Kidney capillary endothelial cell (primary cell): ENCODE measurements at places on chromosomes 13 and 19.

GRCh38 chr13:50745542-50746115 lies 97.9 kb downstream of the DLEU7 start:
- DNase-seq: no peak

GRCh38 chr19:34269968-34270621 lies 15.7 kb downstream of the GARRE1 start:
- peak; percentile 99 for DNase-seq

DNA sequence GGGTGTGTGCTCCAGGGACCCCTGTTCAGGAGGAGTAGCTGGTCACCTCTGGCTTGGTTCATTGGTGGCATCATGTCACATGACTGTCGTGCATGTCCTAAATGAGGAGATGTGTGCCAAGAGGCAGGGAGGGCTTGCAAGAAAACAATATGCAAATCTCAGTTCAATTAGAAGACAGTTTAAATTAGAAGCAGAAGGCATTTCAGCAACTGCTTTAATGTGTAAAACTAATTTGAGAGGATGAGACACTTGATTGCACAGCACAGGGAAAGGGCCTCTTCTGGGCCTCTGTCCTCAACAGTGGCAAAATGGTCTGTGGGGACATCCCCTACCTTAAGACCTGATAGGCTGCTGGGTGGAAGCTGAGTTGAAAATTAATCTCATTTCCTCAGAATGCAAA lies 54.6 kb downstream of the SPATA13 start:
- DNase-seq: no peak

DNA sequence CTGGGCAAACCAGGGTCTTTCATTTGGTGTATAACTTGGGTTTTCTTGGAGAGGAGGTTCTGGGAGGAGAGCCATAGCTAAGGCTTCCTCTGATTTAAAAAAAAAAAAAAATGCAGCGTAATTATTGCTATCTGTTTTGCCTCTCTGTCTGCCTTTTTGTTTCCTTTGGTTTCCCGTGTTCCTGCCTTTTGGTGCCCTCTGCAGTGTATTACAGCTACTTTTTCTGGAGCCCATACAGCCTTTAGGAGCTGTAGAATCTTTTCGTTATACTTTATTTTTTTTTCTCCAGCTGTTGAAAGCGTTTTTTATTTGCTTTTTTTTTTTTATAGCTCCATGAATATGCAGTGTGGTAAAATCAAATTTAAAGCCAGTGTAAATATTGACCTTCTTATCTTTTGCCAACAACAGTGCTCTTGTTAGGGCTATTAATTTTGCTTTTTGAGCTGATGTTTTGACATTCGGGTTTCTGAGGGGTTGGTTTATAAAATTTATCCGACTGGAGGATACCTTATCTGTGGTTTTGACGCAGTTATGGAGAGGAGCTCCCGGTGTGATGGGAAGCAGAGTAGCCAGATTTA lies 38.1 kb downstream of the ZNF493 start:
- no peak for DNase-seq

DNA sequence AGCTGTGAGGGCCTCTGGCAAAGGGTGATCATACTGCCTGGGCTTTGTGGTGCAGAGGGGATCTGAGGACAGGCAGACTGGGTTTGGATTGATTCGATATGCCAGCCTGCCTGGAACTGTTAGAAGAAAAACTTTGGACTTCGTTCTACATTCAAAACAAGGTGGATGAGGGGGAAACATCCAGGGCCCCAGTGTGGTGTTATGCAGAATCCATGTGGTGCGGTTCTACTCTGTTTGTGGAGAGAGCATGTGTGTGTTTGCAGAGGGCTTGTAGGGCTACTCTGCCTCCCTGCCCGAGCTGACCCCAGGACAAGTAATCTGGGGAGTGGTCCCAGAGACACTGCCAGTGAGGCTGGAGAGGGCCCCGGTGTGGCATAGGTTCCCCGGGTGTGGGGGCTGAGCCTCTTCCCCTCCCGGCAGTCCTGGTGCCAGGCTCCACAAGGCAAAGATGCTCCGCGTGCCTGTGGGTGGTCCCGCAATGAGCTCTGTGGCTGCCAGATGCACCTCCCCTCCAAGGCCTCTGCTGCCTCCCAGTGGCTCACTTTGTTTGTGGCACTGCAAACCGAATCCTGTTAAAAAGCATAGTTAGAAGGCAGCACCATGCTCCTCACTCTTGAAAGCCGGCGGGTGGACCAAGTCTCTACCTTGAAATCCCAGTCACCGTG lies 22.3 kb upstream of the TFDP1 start:
- peak; percentile 40 for DNase-seq

DNA sequence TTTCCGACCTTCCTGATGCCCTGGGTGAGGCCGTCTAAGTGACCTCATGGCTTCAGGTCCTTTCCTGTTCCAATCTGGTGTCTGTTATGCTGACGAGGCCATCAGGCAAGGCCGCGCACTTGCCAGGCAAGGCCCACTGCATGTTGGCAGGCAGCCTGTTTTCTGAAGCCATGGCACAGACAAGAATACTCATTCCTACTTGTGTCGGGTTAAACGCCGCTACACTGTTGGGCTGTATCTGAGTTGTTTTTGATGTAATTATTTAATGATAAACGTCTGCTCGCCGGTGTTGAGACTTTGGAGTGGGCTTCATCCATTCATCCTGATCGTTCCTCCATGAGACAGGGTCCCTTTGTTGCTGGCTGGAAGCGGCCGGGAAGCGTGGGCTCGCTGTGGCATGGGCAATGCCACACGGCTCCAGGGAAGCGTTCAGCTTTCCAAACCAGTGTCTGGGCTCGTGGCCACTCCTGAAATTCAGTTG lies 92.1 kb downstream of the ATP11A start:
- peak; percentile 49 for DNase-seq

DNA sequence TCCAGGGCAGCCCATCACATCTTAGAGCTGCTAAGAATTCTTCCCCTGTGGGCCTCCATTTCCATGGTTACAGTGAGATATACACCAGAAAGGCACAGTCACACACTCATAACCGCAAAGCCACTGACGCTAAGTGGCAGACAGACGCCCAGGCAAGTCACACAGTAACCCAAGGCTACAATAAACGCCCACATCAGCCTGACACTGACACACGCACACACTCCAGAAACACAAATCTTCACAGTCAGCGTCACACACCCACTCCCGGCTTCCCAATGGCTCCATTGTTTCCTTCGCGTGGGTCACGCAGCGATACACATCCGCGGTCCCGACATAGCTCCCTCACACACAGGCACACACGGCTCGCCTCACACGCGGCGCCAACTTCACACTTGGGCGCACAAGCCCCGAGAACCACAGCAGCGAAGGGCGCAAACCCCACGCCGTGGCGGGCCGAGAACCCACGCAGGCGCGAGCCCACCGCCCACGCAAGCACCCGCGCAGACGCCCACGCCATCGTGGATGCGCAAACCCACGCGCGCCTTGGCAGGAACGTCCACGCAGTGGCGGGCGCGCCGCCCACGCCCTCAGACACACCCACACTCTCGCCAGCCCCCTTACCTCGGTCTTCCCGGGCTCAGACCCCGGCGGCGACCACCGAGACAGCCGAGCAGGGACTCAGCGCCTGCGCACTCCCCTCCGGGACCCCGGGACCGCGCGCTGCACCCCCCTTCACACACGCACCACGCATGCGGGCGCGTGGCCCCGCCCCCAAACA lies at the start of gene ZNF667:
Gene ZNF667 (minus strand): TSS at position 695 of the 778 bp plus-strand sequence. CDS start 14,975 bp downstream, outside the sequence.
- DNase-seq: peak; percentile 36
